Testis (tissue), 5 donors: ENCODE measurements at places on chromosomes 7 and 10.

DNA sequence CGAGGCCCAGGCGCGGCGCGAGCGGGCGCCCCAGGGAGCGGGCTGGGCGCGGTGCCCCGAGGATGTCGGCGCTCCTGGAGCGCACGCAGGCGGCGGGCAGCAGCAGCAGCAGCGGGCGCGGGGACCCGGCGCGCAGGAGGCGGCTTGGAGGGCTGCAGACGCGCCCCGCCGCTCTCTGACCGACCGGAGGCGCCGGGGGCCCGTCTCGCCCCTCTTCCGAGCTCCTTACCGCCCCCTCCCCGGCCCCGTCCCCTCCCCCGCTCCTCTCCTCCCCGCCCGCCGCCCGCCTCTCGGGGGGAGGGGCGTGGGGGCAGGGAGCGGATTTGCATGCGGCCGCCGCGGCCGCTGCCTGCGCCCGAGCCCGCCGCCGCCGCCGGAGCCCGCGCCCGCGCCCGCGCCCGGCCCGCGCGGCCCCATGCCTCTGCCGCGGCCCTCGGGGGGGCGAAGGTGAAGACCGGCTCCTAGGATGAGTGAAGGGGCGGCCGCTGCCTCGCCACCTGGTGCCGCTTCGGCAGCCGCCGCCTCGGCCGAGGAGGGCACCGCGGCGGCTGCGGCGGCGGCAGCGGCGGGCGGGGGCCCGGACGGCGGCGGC, at the start of gene NRG3:
TSS of gene NRG3 (plus strand) at position 320 of the 592 bp plus-strand sequence.
- no peak for DNase-seq

GRCh38 chr7:7183838-7184463, 1.6 kb downstream of the C1GALT1 start:
- no peak for DNase-seq

DNA sequence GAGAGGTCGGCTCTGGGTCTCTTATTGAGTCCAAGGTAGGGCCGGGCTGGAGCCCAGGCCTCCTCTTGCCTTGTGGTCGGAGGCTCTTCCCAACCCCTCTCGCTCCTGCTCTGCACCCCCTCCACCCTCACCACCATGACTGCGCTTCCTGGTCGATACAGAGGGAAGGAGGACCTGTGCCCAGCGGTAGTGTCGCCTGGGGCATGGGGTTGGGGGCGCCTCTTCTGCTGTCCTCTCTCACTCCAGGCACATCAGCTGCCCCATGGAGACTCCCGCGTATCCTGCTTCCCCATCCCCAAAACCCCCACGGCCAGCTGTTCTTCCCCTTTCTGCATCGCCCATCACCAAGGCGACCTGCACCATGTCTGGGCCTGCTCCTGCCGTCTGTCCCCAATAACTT, 44.4 kb downstream of the TMEM270 start:
- DNase-seq: no peak

DNA sequence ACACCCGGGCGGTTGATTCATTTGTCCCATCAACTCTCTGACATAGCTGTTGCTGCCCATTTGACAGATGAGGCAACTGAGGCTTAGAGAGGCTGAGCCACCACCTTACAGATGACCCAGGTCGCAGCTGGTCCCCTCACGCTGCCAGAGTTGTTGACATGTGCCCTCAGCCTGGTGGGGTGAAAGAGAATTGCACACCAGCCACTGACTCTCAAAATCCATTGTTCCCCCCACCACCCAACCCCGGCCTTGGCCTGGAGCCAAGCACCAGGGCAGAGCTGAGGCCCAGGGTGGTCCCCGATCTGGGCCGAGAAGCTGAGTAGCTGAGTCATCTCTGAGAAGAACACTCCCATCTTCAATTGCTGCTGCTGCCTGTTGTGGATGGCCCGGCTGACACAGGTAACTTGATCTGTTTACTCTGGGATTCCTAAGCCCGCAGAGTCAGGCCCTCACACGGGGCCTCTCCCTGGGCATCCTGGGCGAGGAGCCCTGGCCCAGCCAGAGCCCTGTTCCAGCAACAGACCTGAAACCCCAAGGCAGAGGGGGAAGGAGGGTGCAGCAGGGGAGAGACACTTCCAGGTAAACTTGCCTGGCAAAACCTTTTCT, 27.5 kb downstream of the PVRIG start:
- no peak for DNase-seq

- no peak for DNase-seq
These were observed 13.8 kb upstream of the LMOD2 start for GRCh38 chr7:123641901-123642300.

- peak; percentile 89 for DNase-seq
These were observed 60.8 kb downstream of the RHOBTB1 start for GRCh38 chr10:60883187-60883586.

GRCh38 chr7:25624051-25624450, 395.8 kb upstream of the NPVF start:
- no peak for DNase-seq

- DNase-seq: no peak
These were observed 53.2 kb downstream of the FOXI2 start for GRCh38 chr10:127790066-127790624.

GRCh38 chr7:156157409-156158012, 345.2 kb upstream of the SHH start:
- DNase-seq: no peak

DNA sequence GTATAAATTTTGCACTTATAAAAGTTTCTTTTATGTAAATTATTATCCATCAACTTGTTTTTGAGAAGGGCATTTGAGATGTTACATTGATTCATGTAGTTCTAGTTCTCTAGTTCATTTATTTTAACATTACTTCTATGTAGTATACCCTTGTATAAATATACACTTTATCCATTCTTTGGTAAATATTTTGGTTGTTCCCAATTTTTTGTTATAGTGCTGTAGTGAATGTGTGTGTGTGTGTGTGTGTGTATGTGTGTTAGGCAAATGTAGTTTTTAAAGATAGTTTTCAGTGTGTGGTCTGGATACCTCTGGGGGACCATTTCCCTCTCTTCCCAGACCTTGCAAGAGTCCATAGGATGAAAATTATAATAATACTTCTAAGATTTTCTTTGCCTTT, 15.0 kb downstream of the PRKAR2B start:
- DNase-seq: no peak

DNA sequence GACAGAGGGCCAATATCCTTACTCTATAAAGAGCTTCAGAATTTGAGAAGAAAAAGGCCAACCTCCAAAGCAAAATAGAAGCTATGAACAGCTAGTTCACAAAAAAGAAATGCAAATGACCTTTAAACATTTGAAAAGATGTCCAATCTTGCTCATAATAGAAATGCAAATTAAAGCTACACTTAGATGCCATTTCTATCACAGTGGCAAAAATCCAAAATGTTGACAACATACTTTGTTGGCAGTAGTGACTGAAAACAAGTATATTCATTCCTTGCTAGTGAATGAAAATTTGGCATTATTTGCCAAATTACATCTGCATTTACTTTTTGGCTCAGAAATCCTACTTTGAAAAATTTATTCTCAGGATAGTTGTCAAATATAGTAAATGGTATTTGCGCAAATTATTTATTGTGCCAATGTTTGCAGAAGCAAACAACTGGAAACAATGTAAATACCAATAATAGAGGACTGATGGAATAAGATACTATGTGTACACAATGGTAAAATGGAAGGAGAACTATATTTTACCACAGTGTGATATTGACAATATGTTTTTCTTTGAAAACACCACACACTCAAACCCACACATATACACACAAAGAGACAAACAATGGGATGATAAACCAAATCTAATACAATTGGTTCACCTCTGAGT, 9.4 kb downstream of the TMEM106B start:
- DNase-seq: no peak

DNA sequence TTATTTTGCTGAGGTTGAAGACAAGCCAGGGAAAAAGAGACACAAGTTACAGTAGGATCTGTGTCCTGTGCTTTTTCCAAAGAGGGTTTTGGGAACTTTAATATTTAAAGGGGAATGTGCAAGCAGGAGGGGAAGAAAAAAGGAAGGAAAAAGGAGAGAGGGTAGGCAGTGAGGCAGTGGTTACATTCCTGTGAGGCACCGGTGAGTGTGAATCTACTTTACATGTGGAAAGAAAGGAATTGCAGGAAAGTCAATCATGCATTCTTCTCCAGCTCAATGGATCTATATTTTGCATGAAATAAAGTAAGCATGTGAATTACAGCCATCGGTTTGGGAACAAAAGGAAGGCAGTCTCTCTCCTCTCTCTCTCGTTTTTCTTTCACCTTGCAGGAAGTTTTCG, 12.6 kb upstream of the DYNC2I1 start:
- DNase-seq: no peak

DNA sequence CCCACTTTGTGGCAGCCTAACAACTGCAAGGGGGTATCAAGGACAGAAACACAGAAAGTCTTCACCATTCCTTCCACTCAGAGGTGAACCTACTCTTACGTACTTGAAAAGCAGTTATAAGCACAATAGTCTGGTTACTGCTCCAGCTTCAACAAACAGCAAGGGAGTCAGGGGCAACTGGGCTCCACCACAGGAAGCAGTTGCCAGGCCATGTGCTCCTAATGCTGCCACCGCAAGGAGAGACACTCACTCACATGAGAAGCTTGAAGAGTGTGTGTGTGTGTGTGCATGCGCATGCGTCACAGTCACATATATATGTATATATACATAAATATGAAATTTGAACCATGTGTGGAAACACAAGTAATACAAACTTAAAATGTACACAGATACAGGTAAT, 65.5 kb downstream of the GRB10 start:
- DNase-seq: no peak

- DNase-seq: no peak
These were observed 692.8 kb upstream of the LRRN3 start for GRCh38 chr7:110397927-110398660.

- no peak for DNase-seq
These were observed 213.6 kb upstream of the DPP6 start for GRCh38 chr7:153838591-153838990.
